Dermis microvascular lymphatic vessel endothelial cell (primary cell): ENCODE measurements at places on chromosomes 5 and 9. TPM values are rescaled to one million over a fixed set of nuclear protein-coding genes. Genes with fewer than 3 reads are reported as not detected.

- peak; percentile 48 for DNase-seq
These were observed 1.2 kb upstream of the RNF38 start for GRCh38 chr9:36401164-36401740.

GRCh38 chr9:112861155-112861554 lies 29.5 kb downstream of the SLC46A2 start:
- DNase-seq = no peak

DNA sequence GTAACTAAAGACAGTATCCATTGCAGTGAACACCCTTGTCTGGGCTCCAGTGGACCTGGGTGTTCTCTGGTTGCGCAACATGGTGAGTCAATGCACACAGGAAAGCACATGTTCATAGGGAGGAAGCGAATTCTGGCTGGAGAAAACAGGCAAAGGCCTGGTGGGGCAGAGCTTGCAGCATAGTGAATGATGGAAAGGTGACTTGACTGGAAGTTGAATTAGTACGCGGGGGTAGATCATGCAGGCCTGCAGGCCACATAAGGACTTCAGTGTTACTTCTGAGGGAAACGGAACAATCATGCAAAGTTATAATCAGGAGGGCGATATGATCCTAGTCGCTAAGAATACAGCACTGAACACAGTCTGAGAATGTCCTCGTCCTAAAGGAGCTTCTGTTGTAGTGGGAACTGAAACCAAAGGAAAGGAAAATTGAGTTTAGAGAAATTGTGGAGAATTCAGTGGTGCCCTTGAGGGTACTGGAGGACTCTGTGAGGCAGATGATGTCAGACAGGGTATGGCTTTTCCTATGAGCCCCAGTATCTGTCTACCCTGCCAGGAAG lies 71.9 kb upstream of the RANBP3L start:
- DNase-seq = no peak

DNA sequence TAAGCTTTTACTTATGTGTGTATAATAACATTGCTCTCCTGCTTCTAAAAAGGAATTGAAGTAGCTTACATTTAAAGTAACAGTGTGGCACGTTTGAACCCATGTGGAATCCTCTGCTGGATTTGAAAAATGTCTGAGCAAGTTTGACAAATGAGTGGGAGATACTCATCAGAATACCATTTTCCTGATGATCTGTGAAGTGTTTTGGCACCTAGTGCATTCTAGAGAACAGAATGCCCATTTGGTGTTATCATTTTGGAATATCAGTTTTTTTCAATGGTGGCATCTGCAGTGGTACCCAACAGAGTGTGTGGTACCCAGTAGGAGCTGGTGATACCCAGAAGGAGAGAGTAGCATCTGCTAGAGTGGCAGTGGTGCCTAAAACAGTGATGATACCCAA lies 471.1 kb downstream of the PLK2 start:
- DNase-seq = no peak

DNA sequence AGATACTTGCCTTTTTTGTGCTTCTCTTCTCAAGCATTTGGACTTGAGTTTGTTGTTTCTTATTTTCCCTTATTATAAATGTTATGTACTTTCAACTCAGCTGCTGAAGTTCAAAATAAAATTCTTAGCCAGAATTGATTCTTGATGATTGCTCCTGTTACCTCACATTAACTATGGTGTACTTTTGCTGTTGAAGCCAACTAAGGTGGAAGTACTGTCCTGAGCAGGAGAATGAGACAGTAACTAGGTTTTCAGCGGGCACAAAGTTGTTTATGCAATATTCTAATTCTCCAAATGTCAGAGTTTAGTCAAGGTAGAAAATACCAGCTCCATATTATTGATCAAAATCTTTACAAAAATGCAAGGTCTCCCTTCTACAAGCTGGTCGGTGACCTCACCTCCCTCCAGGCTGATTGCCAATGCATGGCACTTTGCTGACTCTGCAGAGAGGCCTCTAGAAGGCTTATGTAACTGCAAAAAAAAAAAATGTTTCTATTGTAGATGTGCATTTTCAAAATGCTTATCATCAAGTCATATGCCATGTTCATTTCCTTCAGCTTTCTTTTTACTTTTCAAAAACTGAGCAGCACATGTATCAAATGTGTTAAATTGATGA lies 1783.5 kb upstream of the WWC1 start:
- no peak for DNase-seq

DNA sequence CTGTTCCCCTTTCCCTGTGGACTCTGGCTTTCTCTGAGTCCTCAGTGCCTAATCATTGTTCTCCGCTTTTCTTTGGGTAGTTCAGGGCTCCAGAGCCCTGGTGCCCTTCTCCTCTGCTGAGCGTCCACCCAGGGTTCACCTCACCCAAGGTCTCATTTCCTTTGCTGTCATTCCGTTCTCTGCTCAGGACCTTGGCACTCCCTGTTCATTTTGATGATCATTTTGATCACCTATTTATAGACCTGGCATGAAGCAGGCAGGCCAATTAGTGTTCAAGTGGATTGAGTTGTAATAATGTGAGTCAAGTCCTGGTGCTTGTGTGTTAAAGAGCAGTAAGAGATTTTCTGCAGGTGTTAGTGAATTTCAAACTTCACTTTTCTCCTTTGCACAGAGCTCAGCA lies 3.6 kb downstream of the TRIO start:
- DNase-seq = no peak

GRCh38 chr9:34069831-34070230 lies 21.1 kb upstream of the UBAP2 start:
- no peak for DNase-seq

DNA sequence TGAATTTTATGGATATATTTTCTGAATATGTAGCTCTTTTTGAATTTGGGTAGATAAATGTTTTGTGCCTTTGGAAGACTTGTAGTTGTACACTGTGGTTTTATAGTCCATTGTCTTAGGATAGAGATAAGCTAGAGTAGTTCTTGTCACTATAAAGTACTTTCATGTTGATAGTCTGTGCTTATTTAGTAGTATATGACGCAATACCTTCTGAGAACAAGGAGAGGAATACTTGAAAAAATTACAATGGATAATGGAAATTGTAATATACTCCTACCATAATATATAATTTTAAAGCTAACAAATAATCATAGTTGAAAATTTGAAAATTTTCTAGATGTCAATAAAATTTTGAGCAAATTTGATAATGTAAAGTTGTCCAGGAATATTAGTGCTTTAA lies 664.0 kb downstream of the TLE4 start:
- DNase-seq = no peak

DNA sequence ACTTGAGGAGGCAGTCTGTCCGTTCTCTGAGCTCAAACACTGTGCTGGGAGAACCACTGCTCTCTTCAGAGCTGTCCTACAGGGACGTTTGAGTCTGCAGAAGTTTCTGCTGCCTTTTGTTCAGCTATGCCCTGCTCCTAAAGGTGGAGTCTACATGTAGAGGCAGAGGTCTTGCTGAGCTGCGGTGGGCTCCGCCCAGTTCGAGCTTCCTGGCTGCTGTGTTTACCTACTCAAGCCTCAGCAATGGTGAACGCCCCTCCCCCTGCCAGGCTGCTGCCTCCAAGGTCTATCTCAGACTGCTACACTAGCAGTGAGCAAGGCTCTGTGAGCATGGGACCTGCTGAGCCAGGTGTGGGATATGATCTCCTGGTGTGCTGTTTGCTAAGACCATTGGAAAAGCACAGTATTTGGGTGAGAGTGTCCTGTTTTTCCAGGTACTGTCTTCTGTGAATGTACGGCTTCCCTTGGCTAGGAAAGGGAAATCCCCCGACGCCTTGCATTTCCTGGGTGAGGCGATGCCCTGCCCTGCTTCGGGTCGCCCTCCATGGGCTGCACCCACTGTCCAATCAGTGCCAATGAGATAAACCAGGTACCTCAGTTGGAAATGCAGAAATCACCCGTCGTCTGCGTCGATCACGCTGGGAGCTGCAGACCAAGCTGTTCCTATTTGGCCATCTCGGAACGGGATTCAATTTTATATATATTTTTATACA lies 58.5 kb downstream of the CNTRL start:
- no peak for DNase-seq

- no peak for DNase-seq
These were observed 522.3 kb upstream of the ST8SIA4 start for GRCh38 chr5:101425339-101425859.

- no peak for DNase-seq
These were observed 16.3 kb upstream of the KCNV2 start for GRCh38 chr9:2700909-2701550.

DNA sequence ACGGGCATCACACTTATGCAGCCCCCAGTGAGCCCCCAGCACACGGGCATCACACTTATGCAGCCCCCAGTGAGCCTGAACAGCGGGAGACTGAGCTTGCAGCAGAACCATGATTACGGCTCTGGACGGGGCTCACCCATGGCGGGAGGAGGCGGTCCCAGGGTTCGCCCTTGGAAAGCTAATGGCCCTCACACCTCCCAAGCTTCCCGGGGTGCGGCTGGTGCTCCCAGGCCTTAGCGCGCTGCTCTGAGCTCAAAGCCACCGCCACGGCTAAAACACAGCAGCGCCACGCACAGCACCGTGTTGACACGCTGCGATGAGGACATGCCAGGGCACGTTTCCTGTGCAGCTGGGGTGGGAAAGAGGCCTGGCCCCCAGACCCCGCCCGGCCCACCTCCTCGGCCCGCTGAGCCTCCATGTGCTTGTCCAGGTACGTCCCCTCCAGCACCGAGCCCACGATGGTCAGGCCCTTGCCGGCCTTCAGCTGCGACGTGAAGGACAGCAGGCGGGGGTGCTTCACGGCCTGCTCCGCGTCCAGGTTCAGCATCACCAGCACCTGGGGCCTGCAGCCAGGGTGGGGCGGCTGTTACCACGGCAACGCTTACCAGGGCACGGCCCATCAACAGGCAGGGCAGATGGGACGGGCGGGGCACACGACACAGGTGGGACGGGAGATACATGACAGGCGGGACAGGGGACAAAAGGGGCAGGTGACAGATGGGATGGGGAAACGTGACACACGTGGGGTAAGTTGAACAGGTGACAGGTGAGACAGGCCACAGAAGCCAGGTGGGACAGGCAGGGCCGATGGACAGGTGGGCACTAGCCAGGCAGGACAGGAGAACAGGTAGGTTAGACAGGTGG lies 38.4 kb downstream of the SLC12A7 start:
- DNase-seq = no peak

DNA sequence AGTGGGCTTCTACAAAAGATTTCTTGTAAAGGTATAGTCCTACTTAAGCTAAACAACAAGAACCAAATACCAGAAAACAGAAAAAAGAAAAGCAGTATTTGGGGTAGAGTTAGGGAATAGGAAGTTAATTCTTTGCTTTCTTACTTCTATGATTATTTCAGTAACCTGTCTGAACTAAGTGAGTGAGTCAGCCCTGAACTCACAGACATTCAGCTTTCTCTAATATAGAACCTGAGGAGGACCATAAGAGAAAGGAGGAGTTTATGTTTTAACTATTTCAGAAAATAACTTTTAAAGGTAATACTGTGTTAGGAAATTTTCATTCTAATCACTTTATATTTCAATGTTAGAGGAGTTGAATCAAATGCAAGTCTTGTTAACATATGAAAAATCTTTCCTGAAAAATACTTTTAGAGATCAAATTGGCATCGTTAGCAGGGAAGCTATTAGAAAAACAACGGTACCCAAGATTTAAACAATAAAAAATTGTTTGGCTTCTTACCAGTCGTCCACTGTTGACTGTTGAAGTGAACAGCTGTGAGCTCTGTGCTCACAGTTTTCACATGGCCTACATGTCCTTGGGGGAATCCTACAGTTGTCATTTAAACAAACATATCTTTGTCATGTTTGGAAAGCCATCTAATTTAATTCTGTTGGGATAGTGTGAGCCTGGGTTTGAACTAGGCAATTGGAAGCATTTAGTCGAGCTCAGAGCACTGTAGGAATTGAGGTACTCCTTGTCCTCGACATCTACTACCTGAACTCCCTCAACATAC lies 19.9 kb upstream of the ZFAND5 start:
- DNase-seq = no peak

DNA sequence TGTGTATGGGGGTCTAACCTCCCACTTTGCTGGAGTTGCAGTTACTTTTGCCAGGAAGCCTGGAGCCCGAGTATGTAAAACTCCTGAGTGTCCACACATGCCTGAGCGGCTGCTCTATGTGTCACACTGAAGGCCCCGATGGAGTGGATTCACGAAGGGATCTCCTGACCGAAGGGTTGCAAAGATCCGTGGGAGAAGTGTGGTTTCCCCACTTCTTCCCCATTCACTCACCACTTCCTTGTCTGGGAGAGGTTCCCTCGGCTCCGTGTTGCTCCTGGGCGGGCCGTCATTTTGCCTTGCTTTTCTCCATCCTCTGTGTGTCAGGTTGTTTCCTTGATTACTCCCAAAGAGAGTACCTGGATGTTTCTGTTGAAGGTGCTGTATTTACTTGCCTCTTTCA lies 16.2 kb upstream of the IL3 start:
- DNase-seq = no peak

GRCh38 chr5:66558560-66558959 lies 37.6 kb upstream of the MAST4 start:
- no peak for DNase-seq

DNA sequence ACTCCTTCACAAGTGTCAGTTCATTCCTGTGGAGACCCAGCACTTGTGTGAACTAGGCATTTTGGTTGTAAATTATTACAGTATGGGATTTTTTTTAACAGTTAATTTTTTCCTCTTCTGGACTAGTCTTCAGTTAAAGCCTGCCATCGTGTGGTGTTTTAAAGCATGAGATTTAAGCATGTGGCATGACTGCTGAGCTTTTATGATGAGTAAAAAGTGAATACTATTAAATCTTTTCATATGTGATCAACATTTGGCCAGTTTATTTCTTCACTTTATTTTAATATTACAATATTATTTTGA lies 25.0 kb downstream of the LMNB1 start:
- peak; percentile 64 for DNase-seq

- peak; percentile 31 for DNase-seq
These were observed 88.9 kb downstream of the EBF1 start for GRCh38 chr5:159010661-159011442.

DNA sequence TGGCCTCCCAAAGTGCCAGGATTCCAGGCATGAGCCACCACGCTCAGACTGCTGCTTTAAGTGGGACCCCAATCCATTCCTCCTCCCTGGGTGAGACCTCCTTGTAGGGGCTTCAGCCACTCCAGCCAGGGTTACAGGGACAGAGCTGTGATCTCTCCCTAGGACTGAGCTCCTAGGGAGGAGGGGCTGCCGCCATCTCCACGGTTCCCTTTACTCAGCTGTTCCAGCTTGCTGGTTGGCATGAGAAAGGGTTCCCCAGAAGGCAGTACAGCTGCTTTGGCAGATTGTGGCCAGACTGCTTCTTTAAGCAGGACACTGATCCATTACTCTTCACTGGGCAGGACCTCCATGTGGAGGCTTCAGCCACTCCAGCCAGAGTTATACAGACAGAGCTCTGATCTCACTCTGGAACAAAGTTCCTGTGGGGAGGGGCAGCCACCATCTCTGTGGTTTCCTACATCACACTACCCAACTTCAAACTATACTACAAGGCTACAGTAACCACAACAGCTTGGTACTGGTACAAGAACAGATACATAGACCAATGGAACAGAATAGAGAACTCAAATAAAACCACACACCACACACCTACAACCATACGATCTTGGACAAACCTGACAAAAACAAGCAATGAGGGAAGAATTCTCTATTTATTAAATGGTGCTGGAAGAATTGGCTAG lies 7.2 kb downstream of the INSL6 start:
- DNase-seq = no peak

GRCh38 chr5:35908228-35908627 lies 30.2 kb downstream of the CAPSL start:
- no peak for DNase-seq

The SQSTM1 gene
- total RNA-seq = 517 and 588 TPM in 2 replicates

The CAVIN4 gene
- total RNA-seq = 1.2 and 2.3 TPM in 2 replicates

The CCDC192 gene
- total RNA-seq = not detected in 2 replicates

The TRIM52 gene
- 3.3 and 5.8 TPM in 2 replicates for total RNA-seq

The FAM169A gene
- 3.9 TPM in 2 replicates for total RNA-seq

The DMGDH gene
- 0.51 and 0.76 TPM in 2 replicates for total RNA-seq

The PCDHGB2 gene
- 0.64 and 1.9 TPM in 2 replicates for total RNA-seq

The FOXD1 gene
- under 0.01 and 0.13 TPM in 2 replicates for total RNA-seq

The SLC4A9 gene
- total RNA-seq = not detected in 2 replicates

The SPATA31A3 gene
- total RNA-seq = not detected in 2 replicates

The THOC3 gene
- 33.1 and 57.8 TPM in 2 replicates for total RNA-seq
